ENCODE measurements at places on chromosomes 3 and 15. TPM values are rescaled to one million over a fixed set of nuclear protein-coding genes. Genes with fewer than 3 reads are reported as not detected.

GRCh38 chr3:120568202-120568531 is 28.0 kb upstream of the NDUFB4 start:
- no peak for DNase-seq

DNA sequence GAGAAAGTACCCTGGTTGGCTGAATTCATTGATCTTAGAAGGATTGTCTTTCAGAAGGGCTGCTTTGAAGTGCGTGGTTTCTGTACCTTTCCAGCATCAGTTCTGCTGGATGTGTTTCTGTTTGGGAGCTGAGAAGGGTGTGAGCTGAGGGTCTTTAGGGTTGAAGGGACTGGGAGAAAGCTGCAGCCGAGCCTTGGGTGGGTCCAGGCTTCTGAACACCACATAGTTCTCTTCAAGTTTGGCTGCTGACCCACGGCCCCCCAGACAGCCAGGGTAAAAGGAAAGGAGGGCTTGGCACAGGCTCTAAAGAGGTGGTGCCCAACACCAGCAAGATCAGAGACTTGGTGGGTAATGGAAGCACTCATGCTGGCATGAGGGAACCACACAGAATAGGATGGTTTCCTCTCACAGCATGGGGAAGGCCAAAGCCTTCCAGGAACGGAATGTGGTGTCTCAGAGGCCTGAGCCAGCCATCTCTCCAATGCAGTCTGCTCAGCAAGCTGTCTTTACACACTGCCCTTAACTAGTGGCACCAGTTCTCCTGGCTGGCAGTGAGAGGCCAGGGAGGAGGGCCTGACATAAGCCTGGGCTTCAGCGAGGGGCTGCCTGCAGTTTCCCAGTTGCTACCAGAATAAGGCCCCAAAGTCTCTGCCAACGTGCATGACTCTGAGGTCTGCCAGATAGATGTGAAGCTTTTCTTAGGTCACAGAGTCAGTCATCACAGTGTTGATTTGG is 239.0 kb upstream of the TRIM42 start:
- DNase-seq = no peak

DNA sequence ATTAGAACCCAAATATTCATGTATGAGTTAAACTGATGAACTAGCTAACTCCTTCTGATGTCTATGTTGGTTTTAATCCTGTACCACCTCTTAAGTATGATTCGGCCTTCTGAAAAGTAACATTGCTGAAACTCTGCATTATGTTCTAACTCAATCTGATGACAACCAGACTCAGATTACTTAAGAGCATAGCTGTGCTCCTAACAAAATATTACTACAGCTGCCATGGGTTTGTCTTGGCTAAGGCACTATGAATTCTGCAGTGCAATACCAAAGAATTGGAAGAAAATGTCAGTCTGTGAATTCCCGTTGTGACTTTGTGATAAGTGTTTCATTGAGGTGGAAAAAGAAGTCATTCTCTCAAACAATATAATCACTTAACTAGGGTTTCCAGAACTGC is 224.4 kb downstream of the ZMAT3 start:
- DNase-seq = no peak

DNA sequence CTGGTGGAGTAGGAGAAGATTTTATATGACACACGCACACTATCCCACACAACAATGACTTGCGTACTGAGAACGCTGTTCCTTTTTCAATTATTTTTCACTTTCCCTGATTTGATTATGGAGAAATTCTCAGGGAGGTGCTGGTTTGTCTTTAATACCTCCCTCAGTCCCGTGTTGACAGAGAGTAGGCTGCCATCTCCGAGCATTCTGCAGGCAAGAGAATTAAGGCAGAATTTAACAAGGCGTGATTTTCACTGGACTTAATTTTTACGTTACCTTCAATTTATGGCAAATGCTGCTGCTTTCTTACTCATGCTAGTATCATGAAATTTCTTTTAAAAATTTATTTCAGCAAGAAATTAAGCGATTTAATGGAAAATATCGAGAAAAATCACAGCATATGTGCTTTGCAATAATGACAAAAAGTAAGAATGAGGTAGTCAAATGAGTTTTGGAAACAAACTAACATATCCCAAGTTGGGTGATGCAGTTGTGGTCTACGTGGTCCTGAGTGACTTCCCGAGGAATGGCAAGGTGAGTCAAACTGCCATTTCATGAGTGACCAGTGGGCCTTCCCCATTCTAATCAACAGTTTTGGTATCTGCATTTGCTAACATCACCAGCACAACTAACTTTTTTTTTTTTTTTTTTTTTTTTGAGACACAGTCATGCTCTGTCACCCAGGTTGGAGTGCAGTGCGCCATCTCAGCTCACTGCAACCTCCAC is 16.9 kb downstream of the DNASE1L3 start:
- DNase-seq = no peak

DNA sequence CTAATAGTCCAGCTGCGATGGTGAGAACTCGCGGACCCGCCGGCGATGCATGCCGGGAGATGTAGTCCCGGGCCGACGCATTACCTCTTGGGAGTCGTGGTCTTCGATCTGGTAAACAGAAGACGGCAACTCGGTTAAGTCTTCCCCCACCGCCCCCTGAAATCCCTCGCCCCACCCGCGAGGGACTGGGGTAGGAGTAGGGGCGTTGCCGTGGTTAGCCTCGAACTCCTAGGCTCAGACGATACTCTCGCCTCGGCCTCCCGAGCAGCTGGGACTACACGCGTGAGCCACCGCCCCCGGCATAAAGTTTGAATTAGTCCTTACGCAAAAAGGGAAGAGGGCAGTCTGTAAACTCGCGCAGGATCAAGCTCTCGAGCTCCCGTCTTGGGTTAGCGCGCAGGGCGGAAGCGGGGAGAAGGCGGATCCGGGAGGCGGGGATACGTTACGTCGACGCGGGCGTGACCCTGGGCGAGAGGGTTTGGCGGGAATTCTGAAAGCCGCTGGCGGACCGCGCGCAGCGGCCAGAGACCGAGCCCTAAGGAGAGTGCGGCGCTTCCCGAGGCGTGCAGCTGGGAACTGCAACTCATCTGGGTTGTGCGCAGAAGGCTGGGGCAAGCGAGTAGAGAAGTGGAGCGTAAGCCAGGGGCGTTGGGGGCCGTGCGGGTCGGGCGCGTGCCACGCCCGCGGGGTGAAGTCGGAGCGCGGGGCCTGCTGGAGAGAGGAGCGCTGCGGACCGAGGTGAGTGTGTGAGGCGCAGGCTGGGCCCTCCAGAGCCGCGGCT is at the start of gene RAD51:
Gene RAD51, plus strand, starts transcription at position 487 of the 781 bp plus-strand sequence. CDS start 3,585 bp downstream, outside the sequence.
- DNase-seq = peak; percentile 94

GRCh38 chr3:53780806-53781205 is 65.4 kb downstream of the CHDH start:
- no peak for DNase-seq

DNA sequence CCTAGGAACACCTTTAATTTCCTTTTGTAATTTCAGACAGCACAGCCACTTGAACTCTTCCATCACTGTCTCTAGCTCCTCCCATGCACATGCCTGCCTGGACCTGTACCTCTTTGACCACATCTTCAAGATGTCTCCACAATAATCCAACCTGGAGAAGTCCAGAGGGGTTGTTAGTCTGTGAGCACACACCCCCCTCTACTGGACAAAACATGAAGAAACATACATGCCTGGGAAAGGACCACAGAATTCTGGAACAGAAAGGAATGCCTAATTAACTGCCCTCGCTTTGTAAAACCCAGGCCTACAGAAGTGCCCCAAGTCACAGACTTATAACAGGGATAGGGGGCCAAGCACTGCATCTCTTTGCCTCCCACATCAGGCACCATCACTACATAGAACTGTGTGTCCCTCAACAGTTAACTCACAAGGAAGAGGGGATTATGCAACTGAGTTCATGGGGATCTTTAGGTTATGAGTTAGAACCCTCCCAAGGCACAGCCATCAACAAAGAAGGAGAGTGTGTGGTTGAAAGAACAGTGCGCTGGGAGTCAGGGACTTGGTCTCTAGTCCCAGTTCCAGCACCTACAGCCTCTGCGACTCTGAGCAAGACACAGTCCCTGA is 61.7 kb downstream of the FMN1 start:
- peak; percentile 77 for DNase-seq

GRCh38 chr3:81790117-81790516 is 28.7 kb upstream of the GBE1 start:
- DNase-seq = no peak

- peak; percentile 65 for DNase-seq
These were observed 59.5 kb upstream of the STRIT1 start for GRCh38 chr3:155352900-155353490.

- DNase-seq = no peak
These were observed 39.0 kb downstream of the U2SURP start for GRCh38 chr3:143040261-143040879.

- peak; percentile 61 for DNase-seq
These were observed 186.7 kb downstream of the NSUN3 start for GRCh38 chr3:94249491-94250079.

GRCh38 chr15:58934521-58934920 is 1.0 kb upstream of the SLTM start:
- DNase-seq = peak; percentile 13

DNA sequence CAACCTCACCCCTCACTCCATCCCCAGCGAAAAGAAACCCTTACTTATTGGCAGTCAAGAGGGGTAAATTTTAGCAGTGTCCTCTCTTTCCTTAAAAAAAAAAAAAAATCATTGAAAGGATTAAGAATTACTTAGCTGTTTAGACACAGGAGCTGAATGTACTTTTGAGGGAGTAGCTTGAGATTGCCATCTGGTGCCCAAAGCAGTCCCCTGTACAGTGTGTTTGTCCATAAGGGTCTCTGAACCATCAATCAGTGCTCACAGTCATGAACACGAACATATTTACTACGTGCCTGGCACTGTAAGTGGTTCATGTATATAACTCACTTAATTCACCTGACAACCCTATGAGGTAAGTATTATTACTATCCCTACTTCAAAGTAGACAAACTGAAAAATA is 463.5 kb downstream of the RAP2B start:
- no peak for DNase-seq

- DNase-seq = no peak
These were observed 8.7 kb upstream of the MCCC1 start for GRCh38 chr3:183108001-183108449.

The XRN1 gene
- total RNA-seq = 45.6 TPM

The SAXO2 gene
- total RNA-seq = 3.2 TPM

The INKA1 gene
- total RNA-seq = 6.3 TPM

The SMAD3 gene
- 58.2 TPM for total RNA-seq

The GOLGA8O gene
- total RNA-seq = 2.5 TPM
